ENCODE measurements at places on chromosomes 12 and 14. TPM values are rescaled to one million over a fixed set of nuclear protein-coding genes. Genes with fewer than 3 reads are reported as not detected.

DNA sequence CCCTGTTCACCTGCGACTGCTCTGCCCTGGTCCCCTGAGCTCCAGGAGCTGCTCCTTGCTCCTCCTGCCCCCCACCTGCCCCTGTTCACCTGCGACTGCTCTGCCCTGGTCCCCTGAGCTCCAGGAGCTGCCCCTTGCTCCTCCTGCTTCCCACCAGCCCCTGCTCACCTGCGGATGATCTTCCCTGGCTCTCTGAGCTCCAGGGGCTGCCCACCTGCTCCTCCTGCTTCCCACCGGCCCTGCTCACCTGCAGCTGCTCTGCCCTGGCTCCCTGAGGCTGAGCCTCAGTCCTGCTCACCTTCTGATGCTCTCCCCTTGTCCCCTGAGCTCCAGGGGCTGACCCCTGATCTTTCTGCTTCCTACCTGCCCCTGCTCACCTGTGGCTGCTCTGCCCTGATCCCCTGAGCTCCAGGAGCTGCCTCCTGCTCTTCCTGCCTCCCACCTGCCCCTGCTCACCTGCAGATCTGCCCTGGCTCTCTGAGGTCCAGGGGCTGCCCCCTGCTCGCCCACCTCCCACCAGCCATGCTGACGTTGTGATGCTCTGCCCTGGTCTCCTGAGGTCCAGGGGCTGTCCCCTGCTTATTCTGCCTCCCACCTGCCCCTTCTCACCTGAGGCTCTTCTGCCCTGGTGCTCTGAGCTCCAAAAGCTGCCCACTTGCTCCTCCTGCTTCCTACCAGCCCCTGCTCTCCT lies 219.2 kb downstream of the TMEM121 start:
- H3K27ac ChIP-seq = no peak overlapping the region
- peaks cover 3% of the 10 kb centered on the region for H3K36me3 ChIP-seq
- H3K4me1 ChIP-seq = no peaks in the 10 kb centered on the region
- H3K4me3 ChIP-seq = no peak overlapping the region

GRCh38 chr14:104328607-104329006 lies 190.2 kb downstream of the KIF26A start:
- DNase-seq = no peak
- H3K4me3 ChIP-seq = no peak overlapping the region
- H3K4me1 ChIP-seq = no peaks in the 10 kb centered on the region
- H3K27ac ChIP-seq = no peak overlapping the region
- H3K27me3 ChIP-seq = peaks cover 9% of the 10 kb centered on the region

Gene BICDL1
- total RNA-seq = 5.2 TPM

Gene KRT7
- not detected for total RNA-seq

Gene RHEBL1
- total RNA-seq = 2.1 TPM

Gene RNF212B
- total RNA-seq = not detected

GRCh38 chr12:126198966-126199692 lies 1133.9 kb downstream of the AACS start:
- H3K27me3 ChIP-seq = peaks cover 18% of the 10 kb centered on the region
- H3K27ac ChIP-seq = no peak overlapping the region
- DNase-seq = no peak
- no peak overlapping the region for H3K4me3 ChIP-seq
- H3K36me3 ChIP-seq = no peaks in the 10 kb centered on the region
- H3K4me1 ChIP-seq = no peaks in the 10 kb centered on the region

Gene ULK1
- total RNA-seq = 69.3 TPM

GRCh38 chr12:80154261-80154660 lies 54.9 kb downstream of the OTOGL start:
- no peak overlapping the region for H3K27ac ChIP-seq
- H3K27me3 ChIP-seq = no peaks in the 10 kb centered on the region
- H3K36me3 ChIP-seq = no peaks in the 10 kb centered on the region
- no peak overlapping the region for H3K4me3 ChIP-seq

DNA sequence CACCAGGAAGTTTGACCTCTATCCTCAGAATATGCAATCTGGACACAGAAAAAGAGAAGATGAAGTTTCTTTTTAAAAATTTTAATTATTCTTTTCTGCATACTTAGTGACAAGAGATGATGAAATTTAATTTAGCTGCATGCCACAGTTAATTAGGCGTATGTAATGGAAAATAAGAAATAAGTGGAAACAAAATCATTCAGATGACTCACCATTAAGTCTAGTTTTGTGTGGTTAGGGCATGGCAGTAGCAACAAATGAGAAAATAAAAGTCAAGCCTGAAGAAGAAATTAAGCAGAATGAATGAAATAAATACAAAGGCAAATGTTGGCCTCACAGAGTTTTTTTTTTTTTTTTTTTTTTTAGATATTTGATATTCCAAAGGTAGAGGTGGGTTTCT lies 30.9 kb upstream of the KLRD1 start:
- H3K4me1 ChIP-seq = no peaks in the 10 kb centered on the region
- H3K27ac ChIP-seq = no peak overlapping the region
- H3K4me3 ChIP-seq = no peak overlapping the region
- no peaks in the 10 kb centered on the region for H3K27me3 ChIP-seq
- H3K36me3 ChIP-seq = no peaks in the 10 kb centered on the region
- no peak for DNase-seq

- peaks cover 13% of the 10 kb centered on the region for H3K27me3 ChIP-seq
- DNase-seq = no peak
- no peak overlapping the region for H3K4me3 ChIP-seq
- no peak overlapping the region for H3K27ac ChIP-seq
- no peaks in the 10 kb centered on the region for H3K36me3 ChIP-seq
Measured at GRCh38 chr14:95699412-95699811, 13.2 kb downstream of the TCL1B start.

GRCh38 chr14:63896278-63896720 lies 43.5 kb downstream of the SYNE2 start:
- H3K27ac ChIP-seq = no peak overlapping the region
- peaks cover 36% of the 10 kb centered on the region for H3K4me1 ChIP-seq
- peaks cover 2% of the 10 kb centered on the region for H3K36me3 ChIP-seq
- no peak for DNase-seq
- no peak overlapping the region for H3K4me3 ChIP-seq

- H3K27me3 ChIP-seq = no peaks in the 10 kb centered on the region
- H3K36me3 ChIP-seq = no peaks in the 10 kb centered on the region
- H3K4me1 ChIP-seq = no peaks in the 10 kb centered on the region
Measured at GRCh38 chr14:84028080-84028604, 1501.8 kb upstream of the FLRT2 start.

DNA sequence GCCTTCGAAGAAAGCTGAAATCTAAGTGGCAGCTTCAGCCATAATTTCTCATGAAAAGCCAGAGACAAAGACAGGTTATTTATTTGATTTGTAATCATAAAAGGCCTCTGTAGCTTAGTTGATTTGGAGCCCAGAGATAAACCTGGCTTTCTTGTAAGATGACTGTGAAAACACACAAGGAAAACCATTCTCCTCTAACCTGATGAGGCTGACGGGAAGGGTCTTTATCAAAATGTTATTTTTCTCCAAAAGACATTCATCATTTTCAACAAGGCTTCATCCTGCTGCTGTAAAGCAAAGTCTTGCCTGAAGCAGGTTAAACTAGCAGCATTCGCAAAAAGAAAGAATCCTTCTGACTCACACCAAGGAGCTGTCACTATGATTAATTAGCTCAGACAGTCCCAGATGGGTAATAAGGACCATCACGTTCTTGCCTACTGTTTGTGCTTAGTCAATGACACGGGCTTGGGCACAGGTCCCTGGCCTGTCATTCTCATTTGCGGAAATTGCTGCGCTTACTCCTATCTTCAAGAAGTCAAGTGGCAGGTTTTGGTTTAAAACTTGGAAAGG lies 286.6 kb downstream of the C12orf75 start:
- DNase-seq = no peak
- H3K4me3 ChIP-seq = no peak overlapping the region
- no peaks in the 10 kb centered on the region for H3K36me3 ChIP-seq
- H3K4me1 ChIP-seq = peaks cover 22% of the 10 kb centered on the region
- H3K27ac ChIP-seq = no peak overlapping the region

DNA sequence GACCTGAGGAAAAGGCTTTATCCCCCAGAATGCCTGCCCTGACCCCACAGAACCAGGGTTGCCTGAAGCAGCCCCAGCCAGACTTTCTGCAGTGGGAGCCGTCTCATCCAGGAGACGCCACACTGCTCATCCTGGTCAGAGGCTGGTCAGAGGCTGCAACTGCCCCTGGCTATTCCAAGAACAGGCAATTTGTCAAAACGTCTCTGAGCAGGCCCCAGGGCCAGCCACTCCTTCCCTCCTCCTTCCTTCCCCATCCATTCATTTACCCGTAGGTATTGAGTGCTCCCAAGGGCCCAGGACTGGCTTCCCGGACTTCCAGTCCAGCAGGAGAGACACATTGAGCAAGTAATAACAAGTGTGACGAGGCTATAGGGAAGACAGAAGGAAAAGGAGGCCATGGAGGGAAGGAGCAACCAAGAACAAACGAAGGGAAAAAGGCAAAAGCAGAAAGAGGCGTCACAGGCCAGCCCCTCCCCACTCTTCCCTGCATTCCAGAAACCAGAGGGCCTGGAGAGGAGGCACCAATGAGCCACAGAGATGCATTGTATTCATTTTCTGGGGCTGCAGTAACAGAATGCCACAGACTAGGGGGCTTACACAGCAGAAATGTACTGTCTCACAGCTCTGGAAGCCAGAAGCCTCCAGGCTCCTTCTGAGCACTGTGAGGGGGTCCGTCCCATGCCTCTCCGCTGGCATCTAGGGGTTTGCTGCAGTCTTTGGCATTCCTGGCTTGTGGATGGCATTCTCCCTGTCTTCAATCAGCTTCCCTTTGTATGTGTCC lies 21.0 kb upstream of the CD9 start:
- peaks cover 32% of the 10 kb centered on the region for H3K4me1 ChIP-seq
- peak; percentile 37 for DNase-seq
- H3K36me3 ChIP-seq = no peaks in the 10 kb centered on the region
- H3K27me3 ChIP-seq = no peaks in the 10 kb centered on the region

GRCh38 chr14:35349496-35350365 lies 54.8 kb downstream of the NFKBIA start:
- H3K4me3 ChIP-seq = no peak overlapping the region
- H3K27me3 ChIP-seq = no peaks in the 10 kb centered on the region
- DNase-seq = no peak
- peak overlapping the region; percentile 70 for H3K27ac ChIP-seq

- no peak overlapping the region for H3K27ac ChIP-seq
- DNase-seq = no peak
- no peak overlapping the region for H3K4me3 ChIP-seq
- H3K4me1 ChIP-seq = no peaks in the 10 kb centered on the region
- peaks cover 7% of the 10 kb centered on the region for H3K36me3 ChIP-seq
Measured at GRCh38 chr12:51721282-51721940, 127.1 kb downstream of the FIGNL2 start.

DNA sequence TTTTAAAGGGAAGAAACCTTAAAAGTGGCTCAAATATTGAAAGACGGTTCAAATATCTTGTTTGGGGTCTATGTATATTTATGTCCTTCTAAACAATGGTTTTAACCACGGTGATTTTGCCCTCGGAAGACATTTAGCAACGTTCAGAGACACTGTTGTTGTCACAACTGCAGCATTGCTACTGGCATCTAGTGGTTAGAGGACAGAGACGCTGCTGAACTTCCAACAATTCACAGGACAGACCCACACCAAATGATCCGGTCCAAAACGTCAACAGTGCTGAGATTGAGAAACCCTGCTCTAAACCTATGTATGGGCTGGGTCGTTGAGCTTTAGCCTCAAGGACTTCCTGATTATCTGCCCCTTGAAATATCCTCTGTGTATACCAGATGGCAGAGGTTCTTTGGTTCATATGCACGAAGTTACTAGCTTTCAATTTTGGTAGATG lies 1.7 kb downstream of the ANGEL1 start:
- peaks cover 7% of the 10 kb centered on the region for H3K36me3 ChIP-seq
- no peaks in the 10 kb centered on the region for H3K27me3 ChIP-seq
- peak overlapping the region; percentile 44 for H3K27ac ChIP-seq
- H3K4me1 ChIP-seq = peaks cover 30% of the 10 kb centered on the region

DNA sequence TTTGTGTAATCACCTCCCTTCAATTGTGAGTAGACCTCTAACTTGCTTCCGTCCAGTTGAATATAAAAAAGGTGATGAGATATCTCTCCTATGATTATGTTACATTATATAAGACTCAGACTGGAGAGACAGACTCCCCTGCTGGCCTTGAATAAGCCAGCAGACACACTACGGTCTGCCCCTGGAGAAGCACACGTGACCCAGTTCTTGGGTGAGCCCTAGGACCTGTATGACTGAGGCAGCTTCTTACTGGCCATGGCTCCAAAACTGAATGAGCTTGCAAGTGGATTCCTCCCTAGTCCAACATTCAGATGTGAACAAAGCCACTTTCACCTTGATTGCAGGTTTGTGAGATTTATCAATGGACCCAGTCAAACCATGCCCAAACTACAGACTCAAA lies 427.9 kb upstream of the DCN start:
- peaks cover 38% of the 10 kb centered on the region for H3K4me1 ChIP-seq
- no peak overlapping the region for H3K27ac ChIP-seq
- no peaks in the 10 kb centered on the region for H3K27me3 ChIP-seq

DNA sequence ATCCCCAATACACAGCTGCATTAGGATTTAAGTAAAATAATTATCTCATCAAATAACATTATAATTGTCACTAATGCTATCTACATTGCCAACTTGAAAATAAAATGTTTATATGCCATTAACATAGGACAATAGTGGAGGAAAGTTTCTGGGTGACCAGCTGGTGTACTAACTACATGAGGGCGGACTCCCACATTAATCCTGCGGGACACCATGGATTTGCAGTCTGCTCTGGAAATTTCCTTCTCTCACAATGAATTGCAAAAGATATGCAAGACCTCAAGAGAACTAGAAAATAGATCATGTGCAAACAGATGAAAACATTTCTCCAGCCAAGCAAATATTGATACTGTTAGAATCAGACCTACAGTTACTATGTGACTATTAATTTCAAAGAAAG lies 390.1 kb downstream of the NAV3 start:
- H3K36me3 ChIP-seq = no peaks in the 10 kb centered on the region
- no peak overlapping the region for H3K4me3 ChIP-seq
- H3K27me3 ChIP-seq = no peaks in the 10 kb centered on the region
- no peak for DNase-seq

DNA sequence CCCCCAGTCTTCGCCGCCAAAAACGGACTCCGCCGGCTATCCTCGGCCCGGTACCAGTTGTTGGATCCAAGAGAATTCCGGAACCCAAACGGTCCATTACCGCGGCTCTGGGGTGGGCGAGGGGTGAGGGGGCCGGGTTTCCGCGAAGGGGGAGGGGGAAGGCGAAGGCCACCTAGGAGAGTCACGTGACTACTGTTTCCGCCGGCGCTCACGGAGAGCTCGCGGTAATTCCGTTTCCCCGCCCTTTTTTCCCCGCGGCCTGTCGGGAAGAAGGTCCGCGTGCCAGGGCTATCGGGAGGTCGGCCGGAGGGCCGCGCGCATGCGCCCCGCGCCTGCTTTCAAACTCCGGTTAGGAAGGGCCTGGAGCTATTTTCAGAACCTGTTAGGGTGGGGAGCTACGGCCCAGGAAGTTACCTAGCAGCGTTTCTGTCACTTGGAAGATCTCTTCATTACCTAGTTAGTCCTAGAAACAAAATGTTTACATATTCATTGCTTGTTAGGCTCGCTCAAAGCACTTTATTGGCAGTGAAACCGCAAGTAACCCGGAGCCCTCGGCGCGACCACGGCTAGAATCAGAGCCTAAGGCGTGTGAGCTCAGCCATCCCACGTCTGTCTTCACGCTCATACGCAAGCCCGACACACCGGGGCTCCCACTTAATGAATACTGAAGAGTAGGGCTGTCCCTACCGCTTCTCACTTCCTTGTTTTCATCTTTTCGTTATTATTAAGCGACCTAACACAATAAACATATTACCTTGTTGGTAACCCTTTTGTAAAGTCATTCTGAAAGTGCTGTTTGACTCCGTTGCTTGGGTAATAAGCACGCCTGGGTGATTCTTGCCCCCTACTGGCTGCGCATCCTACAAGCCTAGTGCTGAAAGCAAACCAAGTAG lies 624 bp upstream of the SBNO1 start:
- DNase-seq = peak; percentile 94
- H3K4me3 ChIP-seq = peak overlapping the region; percentile 87
- peaks cover 21% of the 10 kb centered on the region for H3K4me1 ChIP-seq

Gene B4GALNT3
- 2.6 TPM for total RNA-seq

Gene TAS2R31
- total RNA-seq = 2.1 TPM
